ENCODE measurements at places on chromosomes 5 and 9. TPM values are rescaled to one million over a fixed set of nuclear protein-coding genes. Genes with fewer than 3 reads are reported as not detected.

Gene CDC25C
- total RNA-seq, result 13.3 TPM

Gene PDE6A
- total RNA-seq, result not detected

Gene IFNA13
- total RNA-seq, result not detected

Gene SLC6A3
- total RNA-seq, result not detected

Gene LCN6
- total RNA-seq, result not detected

Gene PCDHGA9
- total RNA-seq, result 6.2 TPM

Data from placental pericyte (primary cell).